ENCODE measurements at places on chromosomes 6 and 20.
A peak's percentile ranks its signal among the peaks of the same experiment; 100 is the strongest.

GRCh38 chr6:56640374-56640773 lies 2.3 kb downstream of the DST start:
- peaks cover 21% of the 10 kb centered on the region for H3K4me1 ChIP-seq
- peaks cover 15% of the 10 kb centered on the region for H3K36me3 ChIP-seq
- H3K4me3 ChIP-seq, result no peak overlapping the region
- no peak for DNase-seq
- H3K27ac ChIP-seq, result no peak overlapping the region

DNA sequence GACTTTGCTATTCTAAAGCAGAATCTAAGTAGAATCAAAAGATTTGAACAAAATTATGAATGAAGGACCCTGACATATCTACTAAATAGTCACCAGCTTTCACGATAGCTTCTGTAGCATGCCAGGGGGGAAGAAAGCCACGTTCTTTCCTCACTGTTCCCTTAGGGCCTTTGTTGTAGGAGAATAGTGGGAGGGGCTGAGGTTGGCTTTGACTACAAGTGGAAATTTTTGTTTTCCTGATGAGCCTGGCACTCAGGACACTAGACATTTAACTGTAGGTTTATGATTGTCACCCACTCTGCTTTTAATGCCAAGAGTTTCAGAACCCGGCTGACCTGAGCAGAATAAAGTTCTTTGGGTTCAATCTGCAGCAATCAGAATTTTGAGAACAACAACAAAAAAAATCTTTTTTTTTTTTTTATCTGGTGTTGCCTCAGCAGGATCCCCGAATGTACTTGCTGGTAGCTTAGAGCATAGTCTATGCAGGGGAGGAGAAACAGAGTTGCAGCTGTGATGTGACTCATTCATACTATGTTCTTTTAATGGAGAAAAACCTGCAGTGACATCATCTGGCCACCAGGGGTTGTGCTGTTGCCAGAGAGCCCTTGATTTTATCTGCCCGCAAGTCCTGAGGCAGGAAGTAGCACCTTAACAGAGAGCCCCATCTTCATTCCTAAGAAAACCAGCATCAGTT lies 38.5 kb downstream of the TPD52L1 start:
- peaks cover 19% of the 10 kb centered on the region for H3K4me1 ChIP-seq
- H3K27ac ChIP-seq, result no peak overlapping the region
- H3K36me3 ChIP-seq, result no peaks in the 10 kb centered on the region
- H3K4me3 ChIP-seq, result no peak overlapping the region

DNA sequence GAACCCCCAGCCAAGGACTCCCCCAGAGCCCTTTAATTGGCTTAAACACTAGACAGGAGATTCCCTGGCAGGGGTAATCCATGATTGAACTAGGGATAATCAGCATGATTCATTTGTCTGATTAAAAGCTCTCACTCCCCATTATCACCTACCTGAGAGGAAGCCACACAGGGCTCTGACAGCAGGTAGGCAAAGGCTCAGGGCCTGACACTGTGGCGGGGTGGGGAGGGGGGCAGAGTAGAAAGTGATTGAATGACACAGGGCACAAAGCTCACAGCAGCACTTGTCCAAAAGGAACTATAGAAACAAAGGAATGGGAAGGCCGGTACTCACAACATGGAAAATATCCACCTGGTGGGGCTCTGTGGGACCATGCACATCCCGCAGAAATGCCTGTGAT lies 231.6 kb downstream of the MAFB start:
- no peak for DNase-seq
- H3K27ac ChIP-seq, result no peak overlapping the region
- H3K36me3 ChIP-seq, result no peaks in the 10 kb centered on the region
- no peak overlapping the region for H3K4me3 ChIP-seq
- H3K4me1 ChIP-seq, result no peaks in the 10 kb centered on the region
- H3K27me3 ChIP-seq, result no peaks in the 10 kb centered on the region

DNA sequence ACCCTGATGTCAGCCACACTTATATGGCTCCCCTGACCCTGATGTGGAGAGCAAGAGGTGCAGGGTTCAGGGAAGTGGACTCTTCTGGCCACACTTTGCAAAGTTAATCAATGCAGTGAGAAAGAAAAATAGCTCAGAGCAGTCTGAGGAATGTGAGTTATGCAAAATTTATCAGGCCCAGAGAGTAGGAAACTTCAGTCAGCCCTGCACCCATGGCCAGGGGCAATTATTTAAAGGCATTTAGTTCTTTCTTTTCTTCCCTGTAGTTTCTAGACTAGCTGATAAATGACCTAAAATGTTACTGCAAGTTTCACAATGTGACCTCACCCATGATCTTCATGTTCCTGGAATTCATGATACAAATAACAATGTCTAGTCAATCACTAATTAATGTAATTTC lies 143.7 kb upstream of the GGTLC1 start:
- DNase-seq, result no peak
- H3K27me3 ChIP-seq, result no peaks in the 10 kb centered on the region
- peak overlapping the region; percentile 32 for H3K4me3 ChIP-seq
- H3K27ac ChIP-seq, result peak overlapping the region; percentile 98

DNA sequence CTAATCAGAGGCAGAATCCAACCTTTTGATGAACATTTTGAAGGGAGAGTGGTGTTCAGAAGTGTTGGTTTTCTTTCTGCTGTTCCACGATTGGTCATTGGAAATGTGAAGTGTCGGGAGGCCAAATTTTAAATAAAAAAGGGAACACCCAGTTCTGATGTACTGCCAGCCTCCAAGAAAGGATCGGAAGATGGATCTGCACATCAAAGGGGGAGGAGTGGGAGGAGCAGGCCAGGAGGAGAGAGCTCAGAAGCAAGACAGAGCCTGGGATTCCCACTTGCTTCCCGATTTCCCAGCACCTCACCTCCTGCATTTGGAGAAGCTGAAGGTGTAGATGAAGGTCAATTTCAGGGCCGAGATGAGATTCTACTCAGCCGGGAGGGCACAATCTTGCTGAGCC lies 55.9 kb upstream of the NAA20 start:
- peaks cover 8% of the 10 kb centered on the region for H3K36me3 ChIP-seq
- no peaks in the 10 kb centered on the region for H3K27me3 ChIP-seq
- peaks cover 13% of the 10 kb centered on the region for H3K4me1 ChIP-seq
- H3K27ac ChIP-seq, result no peak overlapping the region

- no peaks in the 10 kb centered on the region for H3K27me3 ChIP-seq
- H3K4me1 ChIP-seq, result no peaks in the 10 kb centered on the region
- no peak for DNase-seq
These were observed 9.7 kb upstream of the TBC1D7 start for GRCh38 chr6:13338038-13338437.

GRCh38 chr20:12936020-12936419 lies 72.8 kb upstream of the SPTLC3 start:
- H3K4me1 ChIP-seq, result peaks cover 46% of the 10 kb centered on the region
- no peaks in the 10 kb centered on the region for H3K36me3 ChIP-seq
- 0 out of 2 replicates have a peak overlapping the region, but pooled peaks have one; percentile 30 for H3K4me3 ChIP-seq
- DNase-seq, result peak; percentile 51
- H3K27me3 ChIP-seq, result no peaks in the 10 kb centered on the region
- peak overlapping the region; percentile 92 for H3K27ac ChIP-seq

DNA sequence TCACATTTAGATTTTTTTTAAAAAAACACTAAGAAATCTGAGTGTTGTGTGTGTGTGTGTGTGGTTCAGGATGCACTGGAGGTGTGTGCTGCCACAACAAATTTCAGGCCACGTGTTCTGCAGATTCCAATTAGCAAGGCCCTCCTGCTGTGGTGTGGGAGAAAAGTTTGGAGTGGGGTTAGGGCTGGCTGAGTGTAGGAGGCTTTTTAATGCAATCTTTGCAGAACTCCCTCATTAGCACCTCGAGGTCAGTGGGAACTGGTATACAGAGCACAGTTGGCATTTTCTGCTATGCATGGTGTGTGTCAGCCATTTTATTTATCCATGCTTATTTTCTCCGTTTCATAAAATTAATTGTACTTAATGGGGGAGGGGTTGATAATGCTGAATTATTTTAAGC lies 187.6 kb downstream of the SOX4 start:
- H3K27ac ChIP-seq, result no peak overlapping the region
- no peaks in the 10 kb centered on the region for H3K36me3 ChIP-seq
- H3K4me3 ChIP-seq, result no peak overlapping the region

GRCh38 chr6:46422619-46423018 lies 68.6 kb downstream of the RCAN2 start:
- no peak overlapping the region for H3K4me3 ChIP-seq
- H3K27ac ChIP-seq, result no peak overlapping the region
- H3K27me3 ChIP-seq, result no peaks in the 10 kb centered on the region
- no peak for DNase-seq

DNA sequence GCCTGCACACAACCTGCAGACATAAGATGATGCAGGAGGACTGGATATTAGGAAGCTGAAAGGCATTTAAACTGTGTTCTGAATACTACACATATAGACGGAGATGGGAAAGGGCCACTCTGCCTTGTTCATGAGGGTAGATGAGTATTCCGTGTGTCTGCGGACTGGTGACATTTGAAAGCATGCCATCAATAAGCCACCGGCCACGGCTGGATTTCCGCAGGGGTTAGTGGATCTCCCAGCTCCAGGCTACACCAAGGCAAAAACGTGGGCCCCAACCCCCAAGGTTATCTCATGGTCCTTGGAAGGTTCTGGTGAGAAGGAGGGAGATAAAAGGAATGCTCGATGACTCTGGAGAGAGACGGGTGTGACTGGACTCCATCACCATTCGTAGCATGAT lies 78.6 kb upstream of the THBS2 start:
- H3K4me1 ChIP-seq, result no peaks in the 10 kb centered on the region
- no peak for DNase-seq
- no peaks in the 10 kb centered on the region for H3K36me3 ChIP-seq
- H3K27ac ChIP-seq, result no peak overlapping the region
- H3K27me3 ChIP-seq, result no peaks in the 10 kb centered on the region
- H3K4me3 ChIP-seq, result no peak overlapping the region

GRCh38 chr6:132750455-132751248 lies 7.1 kb downstream of the VNN2 start:
- peaks cover 5% of the 10 kb centered on the region for H3K4me1 ChIP-seq
- no peak overlapping the region for H3K27ac ChIP-seq
- DNase-seq, result no peak
- H3K4me3 ChIP-seq, result no peak overlapping the region

DNA sequence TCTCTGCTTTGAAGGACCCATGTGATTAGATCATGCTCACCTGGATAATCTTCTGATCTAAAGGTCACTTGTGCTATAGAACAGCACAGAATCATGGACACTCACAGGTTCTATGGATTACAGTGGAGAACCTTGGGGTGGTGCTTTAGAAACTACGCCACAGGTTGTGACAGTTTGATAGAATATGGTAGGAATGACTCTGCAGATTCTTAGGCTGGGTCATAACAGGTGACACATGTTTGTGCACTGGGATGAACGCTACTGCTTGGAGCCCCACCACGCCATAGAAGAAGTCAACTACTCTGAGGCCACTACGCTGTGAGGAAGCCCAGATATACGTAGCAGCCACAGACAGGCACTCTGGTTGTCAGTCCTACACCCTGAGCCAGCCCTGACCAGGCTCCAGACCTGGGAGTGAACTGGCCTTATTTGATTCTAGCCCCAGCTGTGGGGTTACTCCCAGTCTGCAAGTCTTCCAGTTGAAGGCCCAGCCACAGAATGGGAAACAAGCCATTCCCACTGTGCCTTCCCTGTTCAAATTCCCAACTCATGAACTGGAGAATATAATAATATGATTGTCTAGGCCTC lies 99.0 kb upstream of the SLC24A3 start:
- H3K36me3 ChIP-seq, result no peaks in the 10 kb centered on the region
- no peak for DNase-seq
- peaks cover 4% of the 10 kb centered on the region for H3K27me3 ChIP-seq
- H3K4me3 ChIP-seq, result no peak overlapping the region
- H3K4me1 ChIP-seq, result peaks cover 4% of the 10 kb centered on the region

DNA sequence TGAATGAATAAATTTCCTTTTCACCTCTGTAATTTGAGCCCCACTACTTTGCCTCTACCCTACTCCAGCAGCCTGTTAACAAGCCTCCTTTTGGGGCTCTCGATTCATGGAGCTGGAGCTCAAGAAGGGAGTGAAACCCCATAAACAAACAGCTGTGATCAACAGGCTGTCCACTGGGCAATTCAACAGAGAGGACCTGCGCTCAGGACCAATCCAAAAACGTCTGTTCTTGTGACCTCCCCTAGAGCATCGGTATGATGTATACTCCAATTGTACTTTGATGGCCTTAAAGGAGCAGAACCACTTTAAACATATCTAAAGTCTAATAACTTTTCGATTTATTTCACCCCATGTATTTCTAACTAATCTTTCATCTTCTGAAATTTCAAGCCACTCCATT lies 37.4 kb downstream of the HIVEP2 start:
- no peaks in the 10 kb centered on the region for H3K36me3 ChIP-seq
- no peak for DNase-seq

DNA sequence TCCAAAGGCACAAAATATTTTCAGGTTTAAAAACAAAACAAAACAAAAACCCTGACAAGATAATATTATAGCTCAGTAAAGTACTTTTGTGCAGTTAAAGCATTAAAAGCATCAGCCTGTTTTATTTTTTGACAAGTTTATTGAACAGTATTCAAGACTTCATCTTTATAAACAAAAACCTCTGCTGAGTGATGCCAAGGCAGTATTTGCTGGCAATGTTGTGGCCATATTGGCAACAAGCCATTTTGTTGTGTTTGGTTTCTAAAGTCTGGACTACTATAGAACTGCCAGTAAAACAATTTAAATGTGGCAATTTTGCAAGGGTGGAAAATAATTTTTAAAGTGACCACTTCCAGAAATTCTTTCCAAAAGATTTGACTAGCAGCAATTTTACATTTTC lies 15.9 kb downstream of the CPNE1 start:
- DNase-seq, result peak; percentile 15
- no peak overlapping the region for H3K4me3 ChIP-seq
- H3K27ac ChIP-seq, result no peak overlapping the region
- H3K4me1 ChIP-seq, result no peaks in the 10 kb centered on the region

GRCh38 chr6:137870308-137870644 lies 3.2 kb downstream of the TNFAIP3 start:
- no peak overlapping the region for H3K4me3 ChIP-seq
- H3K36me3 ChIP-seq, result peaks cover 15% of the 10 kb centered on the region

- H3K36me3 ChIP-seq, result no peaks in the 10 kb centered on the region
- H3K4me1 ChIP-seq, result peaks cover 47% of the 10 kb centered on the region
- no peaks in the 10 kb centered on the region for H3K27me3 ChIP-seq
- DNase-seq, result no peak
These were observed 14.0 kb upstream of the KCNK15 start for GRCh38 chr20:44731657-44732056.

DNA sequence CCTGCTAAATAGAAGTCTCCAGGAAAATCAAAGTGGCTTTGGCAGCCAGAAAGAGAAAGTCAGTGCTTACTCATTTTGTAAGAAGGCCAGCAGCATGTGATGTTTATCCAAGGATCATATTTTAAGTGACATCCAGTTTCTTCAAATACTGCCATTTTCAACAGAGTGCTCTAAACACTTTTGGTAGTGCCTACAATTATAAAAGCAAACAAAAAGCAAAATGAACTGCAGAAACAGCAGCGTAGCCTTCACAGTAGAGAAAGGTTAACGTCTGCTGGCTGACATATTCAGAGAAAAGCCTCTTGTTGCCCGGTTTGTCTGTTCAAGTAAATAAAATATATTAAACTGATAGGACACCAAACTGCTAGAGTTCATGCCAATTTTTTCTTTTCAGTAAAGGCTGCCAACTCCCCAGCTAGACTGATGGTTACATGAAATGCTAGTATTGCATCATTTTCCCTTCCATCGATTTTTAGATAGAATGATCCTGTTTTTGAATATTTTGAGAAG lies 705.7 kb upstream of the SLC35B3 start:
- peak; percentile 71 for DNase-seq
- peaks cover 31% of the 10 kb centered on the region for H3K4me1 ChIP-seq
- no peaks in the 10 kb centered on the region for H3K36me3 ChIP-seq
